ENCODE measurements at places on chromosomes 2 and 18.

- no peak for DNase-seq
These were observed 48.4 kb downstream of the MTX2 start for GRCh38 chr2:176317623-176318065.

DNA sequence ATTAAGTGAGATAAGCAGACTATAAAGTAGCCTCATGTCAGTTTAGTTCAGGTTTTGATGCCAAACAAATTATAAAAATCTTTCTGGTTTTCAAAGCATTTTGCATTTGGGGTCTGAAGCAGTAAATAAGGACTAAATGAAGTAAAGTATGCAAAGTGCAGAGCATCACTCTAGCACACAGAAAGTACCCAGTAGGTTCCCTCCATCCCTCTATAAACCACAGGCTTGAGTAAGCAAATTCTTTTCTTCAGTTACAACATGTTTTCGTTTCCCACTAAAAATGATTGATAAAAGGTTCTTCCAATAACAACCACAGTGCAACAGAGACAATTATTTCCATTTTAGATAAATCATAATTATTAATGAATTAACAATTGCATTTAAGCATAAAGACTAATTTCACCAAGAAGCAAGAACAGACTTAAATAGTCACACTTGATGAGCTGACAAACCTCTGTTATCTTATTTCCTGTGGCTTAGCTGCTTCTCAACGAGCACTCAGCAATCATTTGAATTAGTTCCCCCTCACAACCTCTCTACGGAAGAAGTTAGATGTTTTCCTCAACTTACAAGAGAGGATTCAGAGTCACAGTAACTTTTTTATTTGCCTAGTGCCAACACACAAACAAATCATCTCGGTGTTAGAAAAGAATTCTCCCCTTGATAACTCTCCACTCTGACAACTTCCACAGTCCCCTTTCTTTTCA, 249.8 kb downstream of the NBAS start:
- no peak for DNase-seq

GRCh38 chr2:100285691-100286090, 36.6 kb downstream of the LONRF2 start:
- DNase-seq = no peak

DNA sequence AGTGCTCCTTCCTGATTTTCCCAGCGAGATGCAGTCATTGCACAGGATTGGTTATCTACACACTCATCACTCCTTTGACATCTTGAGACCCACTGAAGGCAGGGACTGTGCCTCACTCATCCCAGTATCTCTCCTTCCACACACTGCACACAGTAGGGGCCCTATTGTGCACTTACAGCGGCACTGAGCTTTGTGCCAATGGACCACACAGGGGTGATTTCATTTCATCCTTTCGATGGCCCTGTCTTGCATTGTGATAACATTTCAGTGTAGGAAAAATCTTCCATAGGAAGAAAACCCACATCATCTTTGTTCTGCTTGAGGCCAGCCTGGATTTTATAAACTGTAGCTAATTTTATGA, 11.0 kb upstream of the LRRFIP1 start:
- no peak for DNase-seq

- no peak for DNase-seq
These were observed 22.9 kb upstream of the TMEM87B start for GRCh38 chr2:112032224-112032586.

DNA sequence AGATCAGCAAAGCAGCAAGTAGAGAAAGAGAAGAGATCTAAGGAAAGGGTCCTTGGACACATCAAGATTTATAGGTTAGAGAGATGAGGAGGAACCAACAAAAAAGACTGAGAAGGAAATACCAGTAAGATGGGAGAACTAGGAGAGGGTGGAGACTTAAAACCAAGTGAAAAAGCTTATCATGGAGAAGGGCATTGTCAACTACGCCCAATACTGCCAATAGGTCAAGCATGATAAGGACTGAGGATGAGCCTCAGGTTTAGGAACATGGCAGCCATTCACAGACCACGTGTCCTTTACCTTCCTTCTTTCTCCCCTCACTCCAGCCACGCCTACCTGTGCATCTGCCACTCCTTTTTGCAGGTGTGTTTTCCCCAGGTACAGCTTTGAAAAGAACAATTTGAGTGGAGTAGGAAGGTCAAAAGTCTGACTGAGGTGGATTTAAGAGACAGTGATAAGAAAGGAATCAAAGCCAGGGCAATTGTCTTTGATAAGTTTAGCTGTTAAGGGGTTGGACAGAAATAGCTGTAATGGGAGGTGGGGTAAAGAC, 238.7 kb downstream of the STK39 start:
- no peak for DNase-seq
